ENCODE measurements at places on chromosomes 1 and 21. TPM values are rescaled to one million over a fixed set of nuclear protein-coding genes. Genes with fewer than 3 reads are reported as not detected.

DNA sequence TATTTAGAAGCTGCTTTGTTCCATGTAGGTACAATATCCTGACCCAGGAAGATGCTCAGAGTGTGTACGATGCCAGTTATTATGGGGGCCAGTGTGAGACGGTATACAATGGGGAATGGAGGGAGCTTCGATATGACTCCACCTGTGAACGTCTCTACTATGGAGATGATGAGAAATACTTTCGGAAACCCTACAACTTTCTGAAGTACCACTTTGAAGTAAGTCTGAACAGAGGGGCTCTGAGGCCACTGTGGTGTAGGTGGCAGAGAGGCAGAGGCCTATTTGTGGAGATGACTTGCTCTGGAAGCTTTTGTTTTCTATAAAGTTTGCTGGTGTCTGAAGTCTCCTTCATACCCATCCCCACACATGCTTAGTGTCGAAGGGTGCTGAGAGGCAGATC lies 26.8 kb downstream of the C8A start:
- no peak for DNase-seq

DNA sequence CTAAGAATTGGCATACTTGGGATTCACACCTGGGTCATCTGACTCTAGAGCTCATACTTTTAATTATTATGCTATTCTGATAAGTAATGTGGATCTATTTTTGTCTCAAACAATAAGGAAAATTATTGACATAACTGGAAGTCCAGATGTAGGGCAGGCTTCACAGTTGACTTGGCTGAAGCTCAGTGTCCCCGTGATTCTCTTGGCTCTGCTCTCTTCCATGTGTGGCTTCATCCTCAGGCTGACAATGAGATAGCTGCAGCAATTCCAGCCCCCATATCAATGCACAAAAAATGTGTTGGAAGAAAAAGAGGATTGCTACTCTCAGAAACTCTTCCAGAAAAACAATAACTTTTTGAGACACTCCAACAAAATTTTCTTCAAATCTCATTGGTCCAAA lies 23.8 kb downstream of the HSD11B1 start:
- no peak for DNase-seq

GRCh38 chr1:14452551-14452950 lies 145.9 kb upstream of the KAZN start:
- no peak for DNase-seq

Gene SYPL2
- total RNA-seq: 28.9 TPM

- no peak for DNase-seq
Observed at GRCh38 chr1:240712014-240712731, 100.2 kb upstream of the GREM2 start.

DNA sequence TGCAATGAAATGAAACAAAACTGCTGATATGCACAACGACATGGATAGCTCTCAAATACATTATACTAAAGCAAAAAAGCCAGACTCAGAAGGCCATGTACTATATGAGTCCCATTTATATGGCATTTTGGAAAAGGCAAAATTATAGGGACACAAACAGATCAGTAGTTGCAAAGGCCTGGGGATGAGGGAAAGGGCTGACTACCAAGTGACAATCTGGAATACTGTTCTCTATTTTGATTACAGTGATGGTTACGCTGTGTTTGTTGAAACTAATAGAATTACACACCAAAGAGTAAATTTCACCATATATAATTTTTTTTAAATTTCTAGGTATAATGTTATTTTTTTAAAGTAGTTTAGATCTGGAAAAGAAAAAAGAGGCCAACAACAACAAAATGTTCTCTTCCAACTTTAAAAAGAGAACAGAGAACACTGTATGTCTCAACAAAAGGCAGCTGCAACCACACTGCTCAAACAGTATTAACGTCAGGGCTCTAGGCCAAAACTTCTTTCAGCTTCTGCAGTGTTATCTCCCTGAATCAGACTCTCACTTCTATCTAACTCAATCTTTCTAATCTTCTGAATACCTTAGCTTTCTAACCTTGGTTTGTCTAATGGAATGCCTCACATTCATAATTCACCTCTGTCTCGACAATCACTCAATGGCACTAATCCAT lies 75.8 kb downstream of the FOXJ3 start:
- DNase-seq: no peak

DNA sequence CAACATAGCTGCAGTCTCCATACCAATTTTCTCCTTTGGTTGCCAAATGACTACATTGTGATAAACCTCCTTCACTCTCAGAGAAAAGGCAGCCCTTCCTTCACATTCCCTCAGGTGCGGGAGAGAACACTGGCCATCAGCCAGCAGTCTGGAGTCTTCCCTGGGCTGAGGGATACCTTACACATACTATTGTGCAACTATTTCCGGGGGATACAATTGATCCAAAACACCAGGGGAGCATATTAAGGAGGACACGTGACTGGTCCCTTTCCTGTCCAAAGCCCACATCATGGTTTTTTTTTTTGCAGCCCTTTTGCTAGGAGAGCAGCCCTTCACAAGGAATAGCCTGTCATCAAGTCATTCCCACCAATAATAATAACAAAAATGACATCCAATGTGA lies 172.1 kb upstream of the ZRANB2 start:
- DNase-seq: no peak

Gene CLCA1
- total RNA-seq: not detected

Gene SLC2A5
- 1.5 TPM for total RNA-seq

Gene GFI1
- 0.19 TPM for total RNA-seq

Gene HPDL
- total RNA-seq: not detected

DNA sequence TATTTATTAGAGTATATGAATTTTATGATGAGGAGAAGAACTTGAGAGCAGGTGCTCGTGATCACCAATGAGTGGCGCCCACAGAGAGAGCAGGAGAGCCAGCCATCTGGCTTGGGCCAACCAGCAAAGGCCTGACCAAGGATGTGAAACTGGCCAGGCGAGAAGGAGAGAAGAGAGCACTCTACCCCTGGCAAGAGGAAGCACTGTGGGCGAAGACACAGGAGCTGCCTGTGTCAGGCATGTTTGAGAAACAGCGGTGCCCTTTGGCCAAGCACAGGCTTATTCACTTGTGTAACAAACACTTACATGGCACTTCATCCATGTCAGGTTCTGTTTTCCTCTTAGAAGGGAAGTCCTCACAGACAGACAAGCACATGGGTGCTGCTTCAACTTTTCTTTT lies 4.2 kb upstream of the SIPA1L2 start:
- no peak for DNase-seq

GRCh38 chr21:39537571-39537970 lies 75.2 kb upstream of the B3GALT5 start:
- no peak for DNase-seq

DNA sequence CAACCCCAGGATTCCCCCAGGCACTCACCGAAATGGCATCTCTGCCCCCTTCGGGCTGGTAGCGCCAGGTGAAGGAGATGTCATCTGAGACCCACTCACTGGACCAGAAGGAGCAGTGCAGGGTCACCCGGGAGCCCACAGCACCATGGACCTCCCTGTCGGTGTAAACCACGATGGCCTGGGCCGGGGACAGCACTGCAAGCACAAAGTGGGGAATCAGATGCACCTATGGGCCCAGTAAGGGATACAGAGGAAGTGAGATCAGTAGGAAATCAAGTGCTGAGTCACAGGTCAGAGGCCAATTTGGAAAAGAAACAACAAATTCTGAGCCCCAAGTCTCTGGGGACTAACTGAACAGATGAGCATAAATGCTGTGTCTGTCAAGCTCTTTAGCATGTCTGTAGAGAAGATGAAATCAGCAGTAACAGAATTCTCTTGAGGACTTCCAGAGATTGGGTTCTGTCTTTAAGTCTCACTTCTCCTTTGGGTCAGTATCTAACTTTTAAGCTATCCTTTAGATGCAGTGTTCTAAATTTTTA lies 2.5 kb downstream of the MPZ start:
- DNase-seq: no peak

Gene HRNR
- not detected for total RNA-seq

Gene CCDC185
- not detected for total RNA-seq

GRCh38 chr21:36260030-36260787 lies 59.8 kb upstream of the MORC3 start:
- DNase-seq: no peak

DNA sequence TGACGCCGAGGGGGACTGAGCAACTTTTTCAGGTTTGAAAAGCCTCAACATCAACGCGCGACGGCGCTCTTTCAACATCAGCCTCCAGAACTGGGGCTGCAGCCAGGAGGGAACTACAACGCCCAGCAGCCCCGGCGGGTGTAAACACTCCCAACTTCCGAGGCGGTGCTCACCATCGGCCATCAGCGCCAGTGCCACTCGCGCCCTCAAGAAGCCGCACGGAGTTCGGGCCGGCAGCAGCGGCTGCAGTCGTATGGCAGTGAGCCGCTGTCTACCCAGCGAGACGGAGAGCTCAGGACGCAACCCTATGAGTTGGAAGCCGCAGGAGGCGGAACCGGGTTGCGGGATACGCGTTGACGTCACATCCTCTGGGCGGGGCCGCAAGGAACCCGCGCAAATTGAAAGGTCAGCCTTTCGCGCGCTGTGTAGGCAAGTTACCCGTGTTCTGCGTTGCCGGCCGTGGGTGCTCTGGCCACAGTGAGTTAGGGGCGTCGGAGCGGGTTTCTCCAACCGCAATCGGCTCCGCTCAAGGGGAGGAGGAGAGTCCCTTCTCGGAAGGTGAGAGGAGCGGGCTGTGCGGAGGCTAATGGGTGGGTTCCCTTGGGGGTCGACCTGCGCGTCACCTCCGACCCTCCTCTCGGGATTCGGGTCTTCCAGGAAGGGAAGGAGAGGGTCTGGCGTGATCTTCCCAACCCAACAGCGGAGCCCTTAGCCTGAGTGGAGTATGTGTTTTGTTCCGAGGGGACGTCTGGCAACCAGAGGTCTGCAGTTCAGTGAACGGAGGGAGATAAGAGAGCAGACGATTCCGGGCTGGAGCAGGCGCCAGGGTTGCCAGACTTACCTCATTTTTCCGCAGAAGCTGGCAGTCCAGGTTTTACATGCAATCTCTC lies at the start of gene EXO1:
TSS of gene EXO1 (plus strand) at position 409 of the 890 bp plus-strand sequence. CDS start 2,222 bp downstream, outside the sequence.
- peak; percentile 95 for DNase-seq

Gene PCSK9
- not detected for total RNA-seq

- DNase-seq: peak; percentile 99
Observed at GRCh38 chr1:153566414-153567371, 1.0 kb upstream of the S100A2 start.

- DNase-seq: peak; percentile 87
Observed at GRCh38 chr1:2174348-2175054, 20.1 kb downstream of the FAAP20 start.

- no peak for DNase-seq
Observed at GRCh38 chr1:177650947-177651346, 318.9 kb downstream of the SEC16B start.

GRCh38 chr21:45290948-45291612 lies 3.4 kb upstream of the POFUT2 start:
- DNase-seq: peak; percentile 70

Data from cardiac septum (tissue), 1 donor.